B cell (primary cell): ENCODE measurements at places on chromosomes 3 and 15.
A peak's percentile ranks its signal among the peaks of the same experiment; 100 is the strongest.

DNA sequence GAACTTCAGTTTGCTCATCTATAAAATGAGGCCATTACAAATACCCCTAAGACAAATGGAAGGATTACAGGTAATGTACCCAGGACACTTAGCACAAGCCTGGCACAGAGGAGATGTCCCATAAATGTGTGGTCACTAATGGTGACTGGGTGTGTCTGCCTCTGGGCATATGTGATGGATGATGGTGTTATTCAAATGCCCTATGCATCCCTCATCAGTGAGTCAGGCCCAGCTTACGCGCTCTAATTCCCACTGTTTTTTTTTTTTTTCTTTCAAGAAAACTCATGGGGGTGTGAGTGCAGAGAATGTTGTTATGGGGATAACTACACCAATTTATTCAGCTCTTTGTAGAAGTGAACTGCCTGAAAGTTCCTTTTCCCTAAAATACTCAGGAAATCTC is 23.6 kb upstream of the KIF23 start:
- no peak for DNase-seq

DNA sequence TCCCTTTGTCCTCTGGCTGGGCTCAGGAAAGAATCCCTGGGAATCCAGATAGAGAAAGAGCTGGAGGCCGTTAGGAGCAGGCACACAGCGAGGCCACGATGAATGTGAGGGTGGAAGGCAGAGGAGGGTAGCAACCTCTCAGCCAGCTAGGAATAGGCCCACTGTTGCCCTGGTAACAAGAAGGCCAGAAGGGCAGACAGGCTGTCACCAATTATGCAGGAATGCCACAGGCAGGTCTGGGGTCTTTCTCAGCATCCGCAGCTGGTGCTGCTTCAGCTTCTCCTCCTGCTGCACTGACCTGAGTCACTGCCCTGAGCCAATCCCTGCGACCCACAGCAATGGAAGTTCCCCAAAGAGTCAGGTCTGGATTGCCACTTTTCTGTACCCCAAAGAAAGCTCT is 62.8 kb upstream of the C3orf80 start:
- no peak for DNase-seq

DNA sequence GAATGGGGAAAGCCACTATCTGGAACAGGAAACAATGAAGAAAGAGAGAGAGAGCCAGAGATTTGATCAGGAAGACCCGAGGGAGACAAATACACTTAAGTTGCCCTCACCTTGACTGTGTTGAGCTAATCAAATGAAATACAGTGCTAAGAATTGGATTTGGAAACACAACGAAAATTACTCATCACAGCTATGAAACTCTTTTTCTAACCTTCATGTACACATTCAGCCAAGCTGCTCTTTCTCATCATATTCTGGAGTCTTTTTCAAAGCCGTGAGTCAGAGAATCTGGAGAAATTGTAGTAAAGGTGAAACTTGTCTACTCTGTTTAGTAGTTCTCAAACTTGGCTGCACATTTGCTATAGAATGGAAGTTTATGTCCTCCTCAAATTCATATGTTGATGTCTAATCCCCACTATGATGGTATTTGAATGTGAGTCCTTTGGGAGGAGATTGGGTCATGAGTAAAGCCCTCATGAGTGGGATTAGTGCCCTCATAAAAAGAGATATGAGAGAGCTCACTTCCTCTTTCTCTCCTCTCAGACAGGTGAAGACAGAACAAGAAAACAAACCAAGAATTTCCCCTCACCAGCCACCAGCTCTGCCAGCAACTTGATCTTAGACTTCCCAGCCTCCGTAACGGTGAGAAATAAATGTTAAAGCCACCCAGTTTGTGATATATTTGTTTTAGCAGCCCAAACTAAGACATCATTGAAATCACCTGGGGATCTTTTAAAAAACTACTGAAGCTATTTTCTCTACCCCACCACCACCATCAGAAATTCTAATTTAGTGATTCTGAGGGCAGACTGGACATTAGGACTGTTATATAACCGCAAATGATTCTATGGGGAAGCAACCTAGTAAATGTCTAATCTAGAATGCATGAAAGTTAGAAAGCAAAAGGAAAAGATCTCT is 143.6 kb upstream of the GRM7 start:
- peak; percentile 2 for DNase-seq

DNA sequence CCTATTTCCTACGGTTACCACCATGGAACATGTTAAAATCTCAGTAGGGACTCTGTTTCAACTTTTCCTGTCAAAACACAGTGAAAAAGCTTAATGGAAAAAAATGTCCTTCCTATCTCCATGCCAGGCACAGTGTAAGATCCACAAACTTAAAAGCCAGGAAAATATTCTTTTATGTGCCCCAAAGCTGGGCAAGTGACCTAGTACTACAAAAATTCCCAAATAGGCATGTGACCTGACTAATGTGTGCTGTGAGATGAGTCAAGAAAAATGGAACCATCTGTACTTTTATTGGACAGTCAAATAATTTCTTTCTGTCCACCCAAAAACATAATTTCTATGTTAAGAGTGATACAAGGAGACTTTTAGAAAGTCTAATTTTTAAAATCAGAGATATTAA is 406.0 kb downstream of the ZBTB20 start:
- DNase-seq, result no peak

DNA sequence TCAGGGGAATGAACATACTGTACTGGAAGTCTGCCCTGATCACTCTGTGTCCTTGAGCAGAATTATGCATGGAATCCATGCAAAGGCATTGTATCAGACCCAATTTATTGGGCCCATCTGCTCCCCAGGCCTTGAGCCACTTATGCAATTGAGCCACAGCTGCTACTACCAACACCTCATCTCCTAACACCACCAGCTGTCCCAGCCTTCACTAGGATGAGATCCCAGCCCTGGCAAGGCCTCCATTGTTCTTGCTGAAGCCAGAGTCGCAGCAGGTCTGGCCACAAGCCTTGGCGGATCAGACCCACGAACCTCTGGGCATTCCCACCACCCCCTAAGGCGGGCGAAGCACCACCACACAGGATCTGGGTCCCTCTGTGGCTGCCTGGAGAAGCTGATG is 9.2 kb upstream of the NME9 start:
- DNase-seq, result no peak

DNA sequence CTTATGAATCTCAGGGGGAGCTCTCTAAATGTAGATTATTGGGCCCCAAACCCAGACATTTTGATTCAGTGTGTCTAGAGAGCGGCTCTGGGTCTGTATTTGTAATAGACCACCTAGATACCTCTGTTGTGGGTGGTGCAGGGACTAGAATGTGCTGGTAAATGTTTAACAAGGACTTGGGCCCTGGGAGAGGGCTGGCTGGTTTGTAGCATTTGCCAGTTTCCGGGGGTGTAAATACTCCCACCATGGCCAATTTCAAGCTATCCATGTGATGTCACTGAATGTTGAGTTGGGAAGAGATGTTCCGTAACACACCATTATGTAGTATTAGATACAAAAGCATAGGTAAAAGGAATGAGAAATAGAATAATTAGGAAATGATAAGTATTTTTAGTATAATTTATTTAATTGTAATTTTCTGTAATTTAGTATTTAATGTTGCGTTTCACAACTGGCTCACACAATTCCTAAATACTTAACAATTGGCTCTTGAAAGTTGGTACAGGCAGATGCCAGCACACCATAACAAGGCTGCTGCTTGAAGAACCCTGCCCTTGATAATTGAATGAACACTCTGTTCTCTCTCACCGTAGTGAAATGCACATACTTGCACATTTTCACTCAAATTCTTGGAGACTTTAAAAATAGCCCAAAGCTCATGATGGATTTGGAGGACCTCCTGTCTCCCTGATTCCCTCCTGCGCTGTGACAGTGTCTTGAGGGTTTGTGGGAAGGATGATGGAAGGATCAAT is 359.2 kb upstream of the PROK2 start:
- no peak for DNase-seq

- DNase-seq, result no peak
These were observed 190.7 kb downstream of the MAGI1 start for GRCh38 chr3:65848024-65848423.

GRCh38 chr3:25040748-25041147 is 387.3 kb upstream of the RARB start:
- DNase-seq, result no peak

DNA sequence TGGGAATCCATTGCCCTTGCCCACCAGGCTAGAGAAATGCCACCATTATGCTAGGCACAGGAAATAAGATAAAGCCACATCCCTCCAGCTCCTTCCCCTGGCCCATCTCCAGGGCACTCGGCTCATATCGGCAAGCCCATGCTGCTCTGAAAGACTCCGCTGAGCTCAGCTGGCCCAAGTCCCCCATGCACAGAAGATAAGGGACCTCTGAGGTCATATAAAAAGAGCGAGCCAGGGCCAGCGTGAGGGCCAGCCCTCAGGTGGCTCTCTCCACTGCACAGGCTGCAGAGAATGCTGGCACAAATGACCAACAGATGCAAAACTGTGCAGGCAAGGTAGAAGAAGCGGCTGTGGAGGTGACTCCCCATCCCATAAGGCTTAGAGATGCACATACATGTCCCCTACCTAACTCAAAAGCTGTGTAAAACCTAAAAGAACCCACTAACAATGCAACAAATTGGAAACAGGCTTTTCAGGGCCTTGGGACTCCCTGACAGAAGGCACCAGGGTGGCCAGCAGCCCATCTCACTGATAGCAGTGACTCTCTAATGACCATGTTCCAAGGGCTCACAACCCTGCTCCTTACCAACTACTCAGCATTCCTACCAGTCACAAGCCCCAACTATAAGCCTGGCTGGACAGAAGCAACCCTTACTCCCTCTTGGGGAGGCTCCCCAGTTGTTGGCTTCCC is 3.0 kb downstream of the RAB6B start:
- DNase-seq, result no peak

DNA sequence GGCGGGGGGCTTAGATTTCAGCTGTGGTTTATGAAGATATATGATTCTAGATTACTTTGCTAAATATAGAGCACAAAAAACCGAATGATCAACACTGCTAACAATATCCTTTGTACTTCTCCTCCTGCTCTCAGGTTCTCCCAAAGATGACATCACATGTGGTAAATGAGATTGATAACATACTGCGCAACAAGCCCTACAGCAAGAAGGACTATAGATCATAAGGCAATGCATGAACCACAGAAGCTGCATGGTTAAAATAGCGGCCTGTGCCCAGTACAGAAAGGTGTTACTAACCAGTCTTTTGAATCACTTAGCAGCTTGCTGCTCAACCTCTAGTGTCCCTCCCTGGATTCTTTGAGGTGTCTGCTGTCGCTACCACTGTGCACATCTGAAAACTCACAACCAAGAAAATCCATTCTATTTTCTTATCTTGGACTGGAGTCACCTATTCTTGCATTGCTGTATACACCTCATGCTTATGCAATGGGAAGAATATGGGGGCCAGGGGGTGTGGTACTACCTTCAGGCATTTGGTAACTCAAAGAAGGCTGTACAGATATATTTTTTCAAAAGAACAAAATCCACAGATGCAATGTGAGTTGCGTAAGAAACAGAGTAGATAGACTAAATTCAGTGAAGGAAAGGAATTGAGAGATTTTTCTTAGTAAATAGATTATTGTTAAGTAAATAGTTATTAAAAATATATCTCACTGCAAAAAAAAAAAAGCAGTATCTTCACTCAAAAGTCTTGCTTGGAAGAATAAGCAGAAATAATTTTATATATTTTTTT is 18.2 kb downstream of the SSR3 start:
- DNase-seq, result no peak

DNA sequence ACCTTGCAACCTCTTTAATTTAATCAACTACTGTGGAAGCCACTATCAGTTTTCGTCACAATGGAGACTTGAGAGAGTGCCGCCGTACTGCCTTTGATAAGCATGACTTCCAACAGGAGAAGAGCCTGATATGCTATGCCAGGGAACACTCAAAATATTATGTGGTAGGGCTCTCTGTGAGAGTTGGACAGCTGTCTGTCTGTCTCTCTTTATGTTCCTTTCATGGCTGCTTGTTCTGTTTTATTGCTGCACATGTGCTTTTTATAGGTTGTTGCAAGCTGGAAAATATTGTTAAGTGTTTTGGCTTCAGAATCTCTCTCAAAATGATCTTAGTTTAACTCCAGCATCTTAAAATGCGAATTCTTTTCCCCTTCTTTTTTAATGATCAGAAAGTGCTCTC is 249.4 kb upstream of the RARB start:
- no peak for DNase-seq

DNA sequence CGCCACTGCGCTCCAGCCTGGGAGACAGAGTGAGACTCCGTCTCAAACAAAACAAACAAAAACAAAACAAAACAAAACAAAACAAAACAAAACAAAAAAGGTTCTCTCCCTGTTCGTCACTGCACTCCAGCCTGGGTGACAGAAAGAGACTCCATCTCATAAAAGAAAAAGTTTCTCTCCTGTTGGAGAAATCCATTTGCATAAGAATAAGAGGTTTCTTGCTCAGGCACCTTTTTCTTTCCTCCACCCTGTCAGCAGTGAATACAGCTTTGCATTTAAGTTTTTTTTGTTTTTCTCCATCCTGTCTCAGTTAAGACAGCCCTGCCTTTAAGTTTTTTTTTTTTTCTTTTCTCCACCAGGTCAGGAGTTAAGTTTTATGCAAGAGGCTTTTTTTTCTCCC is 109.5 kb downstream of the DPH6 start:
- DNase-seq, result no peak

DNA sequence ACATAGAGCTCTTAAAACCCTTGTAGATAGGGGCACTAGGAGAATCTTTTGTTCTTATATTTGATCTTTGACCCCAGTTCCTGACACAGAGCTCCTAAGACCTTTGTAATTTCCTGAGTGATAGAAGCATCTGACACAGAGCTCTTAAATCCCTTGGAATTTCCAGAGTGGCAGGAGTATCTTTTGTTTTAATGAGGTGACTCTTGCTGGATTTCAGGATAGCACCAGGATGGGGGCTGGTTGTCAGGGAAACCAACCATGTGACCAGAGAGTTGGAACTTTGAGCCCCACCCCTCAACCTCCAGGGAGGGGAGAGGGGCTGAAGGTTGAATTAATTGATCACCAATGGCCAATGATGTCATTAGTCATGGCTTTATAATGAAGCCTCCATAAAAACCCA is 47.6 kb upstream of the ST8SIA2 start:
- DNase-seq, result no peak

DNA sequence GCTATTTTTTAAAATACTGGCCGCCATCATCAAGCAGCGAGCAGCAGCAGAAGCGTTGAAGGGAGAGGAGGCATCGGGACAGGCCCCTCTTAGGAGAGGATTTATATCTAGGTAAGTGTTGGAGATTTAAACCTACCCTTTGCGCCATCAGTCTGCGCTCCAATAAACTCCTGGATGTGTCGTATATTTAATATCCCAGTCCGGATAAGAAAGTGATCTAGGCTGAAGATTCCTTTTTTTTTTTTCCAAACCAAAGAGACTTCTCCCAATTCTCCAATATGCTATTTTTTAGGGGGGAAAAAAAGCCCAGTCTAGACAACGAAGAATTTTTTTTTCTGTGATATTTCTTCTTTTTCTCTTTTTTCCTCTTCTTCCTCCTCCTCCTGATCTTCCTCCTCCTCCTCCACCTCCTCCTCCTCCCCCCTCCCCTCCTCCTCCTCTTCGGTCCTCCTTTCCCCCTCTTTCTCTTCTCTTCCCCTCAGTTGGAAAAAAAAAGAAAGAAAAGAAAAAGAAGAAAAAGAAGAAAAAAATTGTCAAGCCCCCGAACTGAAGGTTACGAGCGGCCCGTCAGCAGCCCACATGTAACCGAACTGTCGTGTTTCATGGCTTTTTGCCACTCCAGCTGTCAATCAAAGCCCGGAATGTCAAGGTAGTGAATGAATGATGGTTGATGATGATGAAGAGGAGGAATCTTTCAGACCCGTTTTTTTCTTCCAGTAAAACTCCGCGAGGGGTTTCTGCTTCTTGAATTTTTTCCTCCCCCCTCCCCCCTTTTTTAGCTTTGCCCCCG is 835 bp downstream of the MEIS2 start:
- DNase-seq, result peak; percentile 10
